Stimulated activated CD4-positive, alpha-beta T cell treated with anti-CD3 and anti-CD28 coated beads, Interleukin-1b, Interleukin-23, amount 100 ng/mL, for 4 hours (primary cell): ENCODE measurements at places on chromosomes 1 and 21.

- no peak for DNase-seq
These were observed 3.7 kb downstream of the ATP1A1 start for GRCh38 chr1:116376729-116377086.

DNA sequence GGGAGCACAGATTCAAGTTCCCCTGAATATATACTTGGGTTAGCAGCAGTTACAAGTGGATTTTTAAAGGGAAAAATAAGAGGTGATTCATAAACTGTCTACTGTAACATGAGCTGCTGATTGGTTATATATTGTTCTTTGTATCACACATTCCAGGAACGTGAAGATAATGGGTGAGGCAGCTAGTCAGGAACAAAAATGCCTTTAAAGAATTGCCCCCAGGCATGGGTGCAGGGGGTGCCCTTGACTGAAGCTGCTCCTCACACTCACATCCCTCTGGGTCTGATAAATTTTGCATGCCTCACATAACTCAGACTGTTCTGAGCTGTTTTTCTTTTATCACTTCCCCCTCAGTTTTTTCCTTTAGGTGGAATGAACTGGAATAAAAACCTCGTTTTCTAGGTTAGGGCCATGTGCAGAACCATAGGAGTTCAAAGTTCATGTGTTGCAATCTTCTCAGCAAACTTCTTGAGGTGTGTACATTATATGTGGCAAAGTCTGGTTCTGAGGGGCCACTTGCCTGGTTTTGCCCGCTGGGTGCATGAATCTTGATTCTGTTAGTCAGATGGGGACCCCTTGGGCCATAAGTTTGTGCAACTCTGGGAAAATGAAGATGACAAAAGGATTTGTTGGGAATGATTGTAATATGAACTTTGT is 21.1 kb downstream of the TBX19 start:
- DNase-seq = no peak

GRCh38 chr1:173868266-173869020 is at the start of gene ZBTB37:
Gene ZBTB37 (plus strand): TSS chr1:173868380. CDS start chr1:173870226, 1,846 bp downstream.
- peak; percentile 95 for DNase-seq

GRCh38 chr1:33819913-33820311 is 44.0 kb upstream of the HMGB4 start:
- no peak for DNase-seq

- DNase-seq = no peak
These were observed 398.3 kb downstream of the KCNT2 start for GRCh38 chr1:196209983-196210382.

GRCh38 chr1:162557536-162557935 is 4.0 kb upstream of the UAP1 start:
- no peak for DNase-seq

DNA sequence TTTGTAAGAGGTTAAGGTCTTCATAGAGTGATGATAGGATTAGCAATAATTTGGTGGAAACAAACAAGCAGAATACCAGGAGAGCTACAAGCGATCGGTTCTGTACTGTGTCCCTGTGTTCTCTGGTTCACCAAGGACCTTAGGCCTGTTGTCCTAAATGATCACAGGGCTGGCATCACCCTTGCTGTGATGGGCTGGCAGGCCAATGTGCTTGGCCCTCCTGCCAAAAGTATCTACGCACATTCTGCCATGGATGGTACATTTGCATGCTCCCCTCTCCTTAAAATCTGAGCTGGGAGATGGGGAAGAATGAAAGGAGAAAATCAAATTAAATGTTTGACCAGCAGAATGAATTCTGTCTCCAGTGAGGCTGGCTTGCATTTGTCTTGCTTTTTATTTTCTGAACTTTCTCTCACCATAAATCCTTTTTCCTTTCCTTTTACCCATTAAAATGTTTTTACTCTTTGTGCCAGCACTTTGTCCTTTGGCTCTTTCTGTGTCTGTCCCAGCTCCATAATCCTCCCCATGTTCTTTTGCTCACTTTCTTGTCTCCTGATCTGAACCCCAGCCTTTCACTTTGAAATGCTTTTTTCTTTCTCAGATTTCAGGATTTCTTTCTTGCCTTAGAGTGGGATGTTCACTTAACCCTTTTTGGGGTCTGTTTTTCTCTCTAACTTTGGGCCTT is 51.7 kb downstream of the PBX1 start:
- DNase-seq = no peak

DNA sequence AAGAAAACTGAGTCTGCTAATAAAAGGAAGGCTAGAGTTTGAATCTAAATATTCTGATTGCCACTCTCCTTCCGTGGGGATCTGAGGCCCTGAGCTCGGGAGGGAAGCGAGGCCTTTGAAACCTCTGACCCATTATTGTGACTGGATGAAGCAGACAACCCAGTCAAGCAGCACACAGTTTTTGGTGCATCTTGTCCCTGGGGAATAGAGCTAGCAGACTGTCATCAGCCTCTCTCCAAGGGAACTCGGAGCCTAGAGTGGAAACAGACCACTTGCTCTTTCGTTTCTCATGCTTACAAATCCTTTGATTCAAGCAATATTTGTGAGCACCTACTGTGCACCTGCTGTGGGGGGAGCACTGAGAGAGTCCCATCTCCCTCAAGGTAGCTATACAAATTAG is 133.2 kb upstream of the KLHDC7A start:
- no peak for DNase-seq

DNA sequence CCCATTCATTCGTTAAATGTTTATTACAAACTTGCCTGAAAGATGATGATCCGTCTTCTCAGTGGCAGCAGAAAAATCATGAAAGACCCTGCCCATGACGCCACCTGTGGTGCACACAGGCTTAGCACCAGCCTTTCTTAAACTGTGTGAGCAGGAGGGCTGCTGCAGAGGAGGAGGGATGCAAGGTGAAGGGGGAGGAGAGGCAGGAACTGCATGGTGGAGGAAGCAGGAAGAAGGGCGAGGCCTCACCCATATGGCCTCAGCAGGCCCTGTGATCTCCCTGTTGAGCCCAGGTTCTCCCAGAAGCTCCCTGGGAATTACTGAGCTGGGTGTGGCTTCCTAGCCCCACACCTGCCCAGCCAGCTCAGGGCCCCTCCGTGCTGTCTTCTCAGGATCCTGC is 25.0 kb upstream of the RD3 start:
- no peak for DNase-seq

DNA sequence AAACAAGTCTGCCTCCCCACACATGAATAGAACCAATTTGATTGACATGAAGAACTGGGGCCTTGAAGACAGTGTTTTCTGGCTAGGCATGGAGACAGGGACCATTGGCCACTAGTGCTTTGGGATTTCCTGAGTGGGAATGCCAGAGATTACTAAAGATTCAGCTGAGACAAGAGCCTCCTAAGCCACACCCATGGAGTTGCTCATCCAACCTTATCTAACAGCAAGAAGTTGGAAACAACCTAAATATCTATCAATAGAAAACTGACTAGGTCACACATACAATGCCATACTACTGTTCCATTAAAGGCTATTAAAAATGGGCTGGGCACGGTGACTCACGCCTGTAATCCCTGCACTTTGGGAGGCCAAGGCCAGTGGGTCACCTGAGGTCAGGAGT is 184.1 kb downstream of the ZBTB18 start:
- no peak for DNase-seq

DNA sequence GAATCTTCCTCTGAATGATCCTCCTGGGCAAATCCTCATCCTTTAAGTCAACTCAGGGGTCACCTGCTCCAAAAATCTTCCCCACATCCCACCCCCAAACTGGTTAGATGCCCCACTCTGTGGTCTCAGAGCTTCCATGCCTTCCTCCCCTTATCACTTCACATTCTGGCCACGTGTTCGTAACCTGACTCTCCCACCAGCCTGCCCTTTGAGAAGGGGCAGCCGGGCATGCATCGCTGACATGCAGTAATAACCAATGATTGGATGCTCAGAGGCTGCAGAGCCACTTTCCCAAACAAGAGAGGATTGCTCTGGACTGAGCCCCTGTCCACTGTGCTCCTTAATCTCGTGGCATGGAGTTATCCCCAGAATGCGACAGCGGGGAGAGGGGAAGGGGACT is 7.0 kb downstream of the LELP1 start:
- DNase-seq = no peak

- no peak for DNase-seq
These were observed 627 bp downstream of the PLEKHA6 start for GRCh38 chr1:204359131-204359473.
